ENCODE measurements at places on chromosomes 7 and 10. TPM values are rescaled to one million over a fixed set of nuclear protein-coding genes. Genes with fewer than 3 reads are reported as not detected.

The PRLHR gene
- not detected for total RNA-seq

The PRF1 gene
- 11.1 TPM for total RNA-seq

The SEPHS1 gene
- 36.5 TPM for total RNA-seq

- H3K27ac ChIP-seq = no peak overlapping the region
- H3K4me1 ChIP-seq = no peaks in the 10 kb centered on the region
- H3K27me3 ChIP-seq = no peaks in the 10 kb centered on the region
- no peak for DNase-seq
Measured at GRCh38 chr10:89659143-89660131, 14.4 kb upstream of the PANK1 start.

- no peaks in the 10 kb centered on the region for H3K4me1 ChIP-seq
- no peak for DNase-seq
- H3K27ac ChIP-seq = no peak overlapping the region
Measured at GRCh38 chr7:73613954-73614735, 10.2 kb downstream of the MLXIPL start.

DNA sequence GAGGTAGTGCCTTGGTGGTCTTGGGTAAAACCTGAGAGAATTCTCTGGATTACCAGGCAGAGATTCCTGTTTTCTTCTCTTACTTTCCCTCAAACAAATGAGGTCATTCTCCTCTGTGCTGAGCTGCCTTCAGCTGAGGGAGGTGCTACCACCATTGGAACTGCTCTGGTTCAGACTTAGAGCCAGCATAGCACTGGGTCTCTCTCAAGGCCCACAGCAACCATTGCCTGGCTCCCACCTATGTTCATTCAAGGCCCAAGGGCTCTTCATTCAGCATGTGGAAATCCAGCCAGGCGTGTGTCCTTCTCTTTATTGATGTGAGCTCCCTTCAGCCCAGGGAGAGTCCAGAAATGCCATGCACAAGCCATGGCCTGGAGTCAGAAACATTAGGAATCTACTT is 261.1 kb downstream of the NRG3 start:
- no peak overlapping the region for H3K27ac ChIP-seq
- H3K27me3 ChIP-seq = no peaks in the 10 kb centered on the region
- H3K4me1 ChIP-seq = no peaks in the 10 kb centered on the region
- no peaks in the 10 kb centered on the region for H3K36me3 ChIP-seq
- H3K4me3 ChIP-seq = no peak overlapping the region
